ENCODE measurements at places on chromosomes 7 and 10.

GRCh38 chr10:78543749-78544362 is 510.2 kb downstream of the RPS24 start:
- H3K4me3 ChIP-seq = no peak overlapping the region
- no peak overlapping the region for H3K27ac ChIP-seq
- H3K36me3 ChIP-seq = no peaks in the 10 kb centered on the region
- peaks cover 28% of the 10 kb centered on the region for H3K27me3 ChIP-seq

GRCh38 chr10:73228247-73228646 is 18.8 kb downstream of the DNAJC9 start:
- H3K27ac ChIP-seq = no peak overlapping the region
- no peak overlapping the region for H3K4me3 ChIP-seq
- H3K4me1 ChIP-seq = peaks cover 1% of the 10 kb centered on the region
- DNase-seq = no peak
- peaks cover 29% of the 10 kb centered on the region for H3K36me3 ChIP-seq

GRCh38 chr7:149799397-149800168 is 26.2 kb upstream of the ZNF467 start:
- no peaks in the 10 kb centered on the region for H3K36me3 ChIP-seq
- DNase-seq = no peak
- no peaks in the 10 kb centered on the region for H3K4me1 ChIP-seq
- H3K4me3 ChIP-seq = no peak overlapping the region
- H3K27ac ChIP-seq = peak overlapping the region; percentile 66
- peaks cover 15% of the 10 kb centered on the region for H3K27me3 ChIP-seq

DNA sequence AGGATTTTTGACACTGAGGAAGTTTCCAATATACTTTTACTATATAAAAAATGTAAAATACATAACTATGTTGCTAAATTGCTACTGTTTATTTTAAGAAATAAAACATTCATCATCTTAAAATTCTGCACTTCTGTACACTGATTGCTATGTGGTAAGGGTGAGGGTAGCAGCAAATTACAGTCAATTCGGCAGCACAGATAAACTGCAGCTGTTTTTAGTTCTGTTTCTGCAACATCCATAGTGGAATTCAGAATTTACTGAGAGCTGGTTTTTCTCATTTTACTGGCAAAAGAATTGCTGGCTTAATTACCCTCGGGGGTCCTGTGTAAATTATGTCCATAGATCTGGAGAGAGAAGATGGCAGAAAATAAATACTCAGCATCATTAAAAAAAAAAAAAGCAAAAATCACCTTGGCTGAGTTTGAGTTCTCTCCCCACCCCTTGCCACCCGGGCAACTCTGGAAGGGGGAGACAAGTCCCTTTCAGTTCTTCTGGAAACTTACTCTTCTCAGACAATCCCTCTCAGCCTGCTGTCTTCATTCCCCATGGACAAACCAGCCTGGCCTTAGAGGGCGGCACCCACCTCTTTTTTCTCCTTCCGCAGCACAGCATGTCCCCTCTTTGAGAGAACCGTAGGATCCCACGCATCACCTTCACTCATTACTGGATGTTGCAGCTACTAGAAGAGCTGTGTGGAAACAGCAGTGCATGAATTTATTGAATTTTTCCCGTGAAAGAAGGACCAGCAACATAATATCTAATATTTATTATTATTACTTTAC is 501.1 kb upstream of the CELF2 start:
- no peak for DNase-seq
- H3K27ac ChIP-seq = no peak overlapping the region
- H3K36me3 ChIP-seq = no peaks in the 10 kb centered on the region
- peaks cover 8% of the 10 kb centered on the region for H3K4me1 ChIP-seq
- H3K27me3 ChIP-seq = peaks cover 18% of the 10 kb centered on the region

GRCh38 chr10:21526860-21527597 is 1.5 kb upstream of the SKIDA1 start:
- no peak for DNase-seq
- peak overlapping the region; percentile 96 for H3K27ac ChIP-seq
- peaks cover 26% of the 10 kb centered on the region for H3K4me1 ChIP-seq
- H3K27me3 ChIP-seq = peaks cover 37% of the 10 kb centered on the region
- peak overlapping the region; percentile 88 for H3K4me3 ChIP-seq
- H3K36me3 ChIP-seq = peaks cover 10% of the 10 kb centered on the region

All from stimulated activated naive B cell treated with anti-CD40 and anti-IgM and Interleukin-4, amounts not matched to agents 10 μg/mL and 1 μg/mL and 100 μg/mL, for 72 hours (primary cell).